ENCODE measurements at places on chromosomes 1 and 21. TPM values are rescaled to one million over a fixed set of nuclear protein-coding genes. Genes with fewer than 3 reads are reported as not detected.

SPAG17 gene
- total RNA-seq, result 4.8 TPM

KRTAP21-2 gene
- not detected for total RNA-seq

MAD2L2 gene
- 22.2 TPM for total RNA-seq

PDC gene
- total RNA-seq, result 0.29 TPM

DPH5 gene
- total RNA-seq, result 43.0 TPM

GRCh38 chr1:67803380-67804279 is 29.6 kb downstream of the GNG12 start:
- no peak for ATAC-seq

- no peak for ATAC-seq
Observed at GRCh38 chr1:18010408-18010807, 97.2 kb upstream of the IGSF21 start.

GRCh38 chr1:91548376-91549040 is 47.9 kb downstream of the CDC7 start:
- no peak for ATAC-seq

DNA sequence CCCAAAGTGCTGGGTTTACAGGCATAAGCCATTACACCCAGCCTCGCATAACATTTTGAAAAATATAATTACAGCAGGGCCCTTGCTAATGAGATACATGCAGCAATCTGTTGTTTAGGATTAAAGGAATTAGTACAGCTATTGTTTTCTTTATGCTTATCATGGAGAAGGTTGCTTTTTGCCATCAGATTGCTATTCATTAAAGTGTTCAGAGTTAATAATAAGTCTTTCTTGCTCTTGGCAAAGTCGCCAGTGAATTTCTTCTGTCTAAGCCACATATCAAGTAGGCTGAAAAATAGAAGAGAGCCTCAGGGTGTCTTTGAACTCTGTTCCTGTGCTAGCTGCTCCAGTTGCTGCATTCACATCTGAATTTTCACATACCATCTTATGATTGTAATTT is 144.1 kb downstream of the POU2F1 start:
- ATAC-seq, result no peak

- no peak for ATAC-seq
Observed at GRCh38 chr1:80369780-80370179, 1363.2 kb upstream of the ADGRL4 start.

GRCh38 chr1:219783605-219784235 is 144.6 kb downstream of the SLC30A10 start:
- no peak for ATAC-seq

GRCh38 chr1:226566760-226567159 is 18.2 kb downstream of the STUM start:
- ATAC-seq, result no peak

GRCh38 chr1:223837206-223837605 is 8.5 kb downstream of the TP53BP2 start:
- ATAC-seq, result peak; percentile 26

GRCh38 chr1:246295968-246296367 is 211.1 kb downstream of the SMYD3 start:
- no peak for ATAC-seq

DNA sequence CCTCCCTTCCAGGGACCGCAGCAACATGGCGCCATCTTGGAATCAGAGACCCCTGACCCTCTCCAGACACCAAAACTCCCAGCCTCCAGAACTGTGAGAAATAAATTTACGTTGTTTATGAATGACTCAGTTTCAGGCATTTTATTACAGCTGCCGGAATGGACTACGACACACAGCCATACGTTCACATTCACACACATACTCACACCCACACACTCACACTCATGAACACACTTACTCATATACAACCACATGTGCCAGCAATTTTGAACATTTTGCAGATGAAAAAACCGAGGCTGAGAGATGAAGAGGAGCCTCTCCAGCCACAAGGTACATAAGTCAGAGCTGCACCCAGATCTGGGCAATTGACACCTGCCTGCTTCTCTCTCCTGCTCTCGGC is 151.0 kb upstream of the RAB4A start:
- ATAC-seq, result no peak

Data from motor neuron (in vitro differentiated cells).